GM23248 (cell line): ENCODE measurements at places on chromosomes 1 and 21.

- DNase-seq, result peak; percentile 46
Observed at GRCh38 chr1:243946946-243947345, 96.9 kb upstream of the AKT3 start.

DNA sequence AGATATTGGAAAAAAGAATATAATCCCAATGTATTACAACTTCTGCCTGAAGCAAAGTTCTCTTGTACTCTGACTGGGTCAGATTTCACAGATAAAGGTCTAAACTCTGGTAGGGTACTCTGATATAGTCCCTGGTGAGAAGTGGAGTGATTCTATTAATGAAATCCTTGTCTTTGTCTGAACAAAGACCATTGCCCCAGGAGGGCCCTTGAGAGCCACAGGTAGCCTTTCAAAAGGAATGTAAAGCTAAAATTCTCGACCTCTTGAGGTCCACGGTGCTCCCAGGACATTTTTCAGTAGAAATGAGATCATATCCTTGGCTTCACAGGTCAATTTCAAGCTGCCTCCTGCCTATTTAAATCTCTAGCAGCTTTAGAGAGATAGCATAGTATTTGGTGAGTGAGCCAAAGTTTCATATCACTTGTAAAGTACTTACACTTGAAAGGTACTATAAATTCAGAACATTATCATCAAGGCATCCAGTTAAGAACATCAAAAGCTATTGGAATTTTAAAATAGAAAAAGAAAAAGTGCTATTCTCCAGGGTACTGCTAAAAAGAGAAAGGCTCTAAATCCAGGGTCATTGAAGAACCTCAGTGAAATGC lies 10.1 kb downstream of the TNNI3K start:
- no peak for DNase-seq

DNA sequence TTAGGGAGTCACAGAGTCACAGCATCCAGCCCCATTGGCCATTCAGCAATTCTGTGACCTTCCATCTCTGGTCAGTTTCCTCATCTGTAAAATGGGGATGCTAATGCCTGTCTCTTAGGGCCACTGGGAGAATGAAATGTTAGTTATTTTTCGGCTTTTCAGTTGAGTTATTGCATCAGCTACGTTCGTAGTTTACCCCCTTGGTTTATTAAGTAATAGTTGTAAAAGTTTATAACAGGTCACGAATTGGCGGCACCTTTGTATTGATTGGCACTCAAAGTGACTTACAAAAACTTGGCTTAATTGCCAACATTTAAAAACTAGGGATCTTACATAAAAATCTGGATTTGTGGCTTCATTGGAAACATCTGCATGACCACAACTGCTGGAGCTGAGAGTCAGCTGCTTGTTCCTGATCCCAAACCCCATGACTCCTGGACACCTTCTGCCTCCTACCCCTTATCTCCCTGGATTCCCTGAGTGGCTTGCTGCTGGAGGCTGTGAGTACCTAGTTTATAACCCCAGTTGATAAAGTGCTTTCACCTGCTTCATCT lies 23.0 kb upstream of the SLC1A7 start:
- DNase-seq, result no peak

DNA sequence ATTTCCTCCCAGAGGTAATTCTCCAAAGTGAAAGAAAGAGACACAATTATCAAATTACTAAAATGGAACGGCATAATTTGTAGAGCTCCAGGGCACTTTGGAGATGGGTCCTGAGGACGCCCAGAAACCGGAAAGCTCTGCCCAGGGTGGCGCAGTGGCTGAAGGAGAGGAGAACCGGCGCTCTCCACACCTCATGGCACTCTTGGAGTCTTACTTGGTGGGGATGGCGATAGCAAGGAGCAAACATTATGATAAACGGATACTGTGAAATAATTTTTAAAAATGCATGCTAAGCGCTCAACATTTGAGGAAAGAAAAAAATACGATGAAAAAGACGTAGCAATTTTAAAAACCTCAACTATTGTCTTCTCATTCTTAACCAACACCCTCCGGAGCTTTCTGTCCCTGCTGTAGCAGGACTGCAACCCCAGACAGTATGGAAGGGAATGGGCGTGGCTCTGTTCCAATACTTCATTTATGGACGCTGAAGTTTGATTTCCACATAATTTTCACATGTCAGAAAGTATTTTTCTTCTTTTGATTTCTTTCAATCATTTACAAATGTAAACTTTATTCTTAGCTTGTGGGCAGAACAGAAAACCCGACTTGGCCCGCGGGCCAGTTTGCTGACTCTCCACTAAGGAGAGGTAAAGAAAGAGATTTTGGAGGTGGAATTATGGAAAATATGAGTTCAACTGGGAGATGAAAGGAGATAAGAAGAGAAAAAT lies 1.1 kb downstream of the S100A11 start:
- peak; percentile 70 for DNase-seq

DNA sequence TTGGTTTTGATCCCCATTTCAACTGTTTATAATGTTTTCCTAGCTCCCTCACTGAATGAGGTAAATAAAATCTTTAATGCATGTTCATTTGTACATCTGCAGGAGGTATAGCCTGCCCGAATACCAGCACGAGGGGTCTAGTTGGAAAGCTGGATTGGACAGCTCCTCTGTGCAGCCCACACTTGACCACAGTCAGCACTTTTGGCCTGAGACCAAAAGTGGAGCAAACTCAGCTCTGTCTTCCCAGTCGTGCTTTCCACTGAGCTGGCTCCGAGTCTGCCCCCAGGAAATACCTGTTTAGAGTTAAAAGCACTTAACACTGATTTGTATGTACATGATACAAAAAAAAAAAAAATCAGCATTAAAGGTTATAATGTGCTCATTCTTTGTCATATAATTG lies 224.4 kb downstream of the DSCAM start:
- no peak for DNase-seq

GRCh38 chr1:46503421-46503820 lies 13.8 kb downstream of the DMBX1 start:
- DNase-seq, result no peak

GRCh38 chr1:100626397-100626796 lies 88.5 kb downstream of the GPR88 start:
- peak; percentile 33 for DNase-seq

DNA sequence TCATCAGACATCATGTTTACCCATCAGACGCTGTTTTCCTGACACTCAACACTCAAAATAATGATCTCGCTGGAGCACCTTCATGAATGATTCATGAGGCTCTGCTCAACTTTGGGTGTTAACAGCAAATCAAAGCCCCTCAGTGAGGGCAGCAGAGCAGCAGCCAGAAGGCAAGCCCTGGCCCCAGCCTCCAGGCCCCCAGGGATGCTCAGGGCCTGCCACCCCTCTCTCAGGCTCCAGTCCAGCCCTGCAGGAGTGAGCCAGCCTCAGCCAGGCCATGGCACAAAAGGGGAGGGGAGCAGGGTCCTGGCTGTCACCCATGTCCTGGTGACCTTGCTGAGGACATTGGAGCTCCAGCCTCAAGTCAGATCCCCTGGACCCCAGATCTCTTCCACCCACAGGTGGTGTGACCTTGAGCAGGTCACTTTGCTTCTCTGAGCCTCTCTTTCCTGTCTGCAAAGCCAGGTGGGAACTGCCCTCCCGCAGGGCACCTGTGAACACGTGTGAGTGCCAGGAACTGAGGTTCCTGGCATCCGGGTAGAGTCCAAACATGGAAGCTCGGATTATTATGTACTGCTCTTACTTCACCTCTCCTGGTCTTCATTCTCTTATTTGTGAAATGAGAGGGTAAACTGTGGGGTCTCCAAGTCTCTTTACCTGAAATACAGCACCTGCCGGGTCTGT lies 161.6 kb upstream of the VAMP3 start:
- no peak for DNase-seq

GRCh38 chr1:33182401-33182841 lies 578 bp upstream of the TRIM62 start:
- DNase-seq, result peak; percentile 47

DNA sequence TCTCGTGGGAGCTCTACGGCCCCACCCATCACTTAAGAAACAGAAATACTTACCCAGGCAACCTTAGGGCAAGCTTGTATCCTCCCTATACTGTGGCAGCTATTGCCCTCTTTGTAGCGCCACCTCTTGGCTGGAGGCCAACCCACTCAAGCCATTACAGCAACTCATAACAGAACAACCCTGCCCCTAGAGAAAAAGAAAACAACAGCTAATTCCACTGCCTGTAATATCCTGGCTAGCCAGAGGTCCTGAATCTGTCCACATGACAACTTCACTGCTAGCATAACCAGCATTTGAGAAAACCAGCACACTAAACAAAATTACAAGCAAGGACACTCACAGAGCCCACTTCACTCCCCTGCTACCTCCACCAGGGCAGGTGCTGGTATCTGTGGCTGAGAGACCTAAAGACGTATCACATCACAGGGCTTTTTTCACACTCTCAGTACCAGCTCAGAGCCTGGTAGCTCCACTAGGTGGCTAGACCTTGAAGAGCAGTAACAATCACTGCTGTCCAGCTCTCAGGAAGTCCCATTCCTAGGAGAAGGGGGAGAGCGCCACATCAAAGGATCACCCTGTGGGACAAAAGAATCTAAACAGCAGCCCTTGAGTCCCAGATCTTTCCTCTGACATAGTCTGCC lies 14.5 kb upstream of the MX1 start:
- no peak for DNase-seq

- no peak for DNase-seq
Observed at GRCh38 chr1:161214369-161214768, 726 bp upstream of the FCER1G start.

GRCh38 chr1:95375174-95375573 lies 141.2 kb downstream of the RWDD3 start:
- DNase-seq, result no peak

- no peak for DNase-seq
Observed at GRCh38 chr1:58502519-58502918, 44.0 kb downstream of the OMA1 start.

DNA sequence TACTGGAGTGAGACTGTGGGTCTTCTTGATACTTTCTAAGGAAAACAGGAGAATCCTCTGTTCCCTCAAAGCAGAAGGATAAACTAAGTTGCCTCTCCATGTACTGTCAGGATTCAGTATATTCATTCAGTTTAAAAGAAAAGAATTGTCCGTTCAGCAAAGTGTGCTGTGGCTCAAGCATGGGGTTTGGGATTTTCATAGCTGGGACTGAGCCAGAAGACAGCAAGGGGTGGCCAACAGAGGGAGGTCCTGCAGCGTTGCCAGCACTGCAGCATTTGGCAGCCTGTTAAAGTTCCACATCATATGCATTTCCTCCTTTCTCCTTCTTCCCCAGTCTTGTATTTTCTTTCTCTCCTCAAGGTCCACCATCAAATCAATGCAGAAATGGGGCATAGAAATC lies 75.1 kb downstream of the DTL start:
- DNase-seq, result peak; percentile 28

DNA sequence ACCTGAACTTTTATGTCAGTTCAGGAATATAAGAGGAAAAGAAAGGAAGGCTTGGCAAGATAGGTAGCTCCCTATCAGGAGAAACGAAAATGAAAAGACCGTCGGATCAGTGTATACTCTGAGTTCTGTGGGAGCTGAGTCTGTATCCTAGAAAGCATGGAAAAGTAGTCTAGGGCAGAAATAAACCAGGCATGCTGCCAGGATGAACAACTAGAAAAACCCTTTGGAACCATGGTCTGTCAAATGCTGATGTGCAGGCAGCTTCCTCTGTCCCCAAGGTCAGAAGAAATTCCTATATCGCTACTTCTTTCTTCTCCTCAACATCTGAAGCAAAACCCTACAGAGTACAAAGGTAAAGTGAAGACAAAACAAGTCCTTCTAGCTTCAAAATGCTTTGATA lies 268.8 kb downstream of the ST6GALNAC3 start:
- no peak for DNase-seq

DNA sequence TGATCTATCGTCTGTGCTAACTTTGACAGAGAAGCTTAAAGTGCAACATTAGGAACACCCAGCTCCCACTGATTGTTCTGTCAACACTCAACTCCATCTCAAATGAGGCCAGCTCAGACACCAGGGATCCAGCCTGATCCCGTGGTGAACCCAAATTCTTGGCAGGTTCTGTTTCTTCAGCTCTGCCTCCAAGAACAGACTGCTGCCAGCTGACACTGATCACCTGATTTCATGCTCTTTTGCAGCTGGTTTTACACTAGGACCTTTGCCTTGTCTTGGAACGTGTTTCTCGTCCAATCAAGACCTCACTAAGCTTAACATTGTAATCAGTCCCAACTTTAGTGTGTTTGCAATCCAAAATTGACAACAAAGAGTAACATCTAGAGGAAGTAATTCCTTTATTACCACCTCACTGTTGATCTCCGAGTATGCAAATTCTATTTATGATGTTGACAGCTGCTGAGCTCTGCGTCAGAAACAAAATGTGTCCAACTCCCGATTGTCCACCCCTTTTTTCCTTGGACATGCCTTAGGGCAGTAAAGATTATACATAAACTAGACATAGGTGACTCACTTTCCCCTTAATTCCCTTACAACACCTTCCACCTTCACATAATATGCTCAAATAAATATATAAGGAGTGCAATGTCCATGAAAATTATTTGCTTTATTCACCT lies 1.6 kb upstream of the HYI start:
- no peak for DNase-seq

- DNase-seq, result no peak
Observed at GRCh38 chr1:181107711-181108110, 19.2 kb downstream of the IER5 start.

DNA sequence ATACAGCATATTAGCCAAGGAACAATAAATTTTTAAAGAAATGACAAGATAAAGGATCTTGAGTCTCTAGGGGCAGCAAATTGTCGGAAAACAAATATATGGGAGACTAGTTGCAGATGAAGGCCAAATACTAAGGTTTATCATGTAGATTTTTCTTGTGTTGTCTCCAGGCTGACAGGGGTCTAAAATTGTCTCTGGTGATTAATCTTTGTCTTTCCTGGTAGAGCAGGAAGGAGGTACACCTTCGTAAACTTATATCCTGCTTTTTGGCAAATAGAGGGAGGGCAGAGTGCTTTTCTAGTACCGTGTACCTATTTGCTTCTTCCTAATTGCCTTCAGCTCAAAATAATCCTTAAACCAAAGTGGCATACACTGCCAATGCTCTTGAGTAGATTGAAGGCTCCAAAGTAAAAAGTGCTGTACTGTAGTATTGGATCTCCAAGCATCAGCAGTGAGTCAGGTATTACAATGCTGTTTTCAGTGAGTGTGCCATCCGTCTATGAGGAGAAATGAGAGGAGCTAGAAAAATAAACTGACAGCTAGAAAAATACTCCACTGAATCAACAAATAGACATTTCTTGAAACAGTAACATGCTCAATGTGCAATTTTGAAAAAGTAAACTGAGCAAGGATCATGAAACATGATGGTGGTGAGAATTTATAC lies 1.8 kb upstream of the LEPR start:
- DNase-seq, result peak; percentile 22

DNA sequence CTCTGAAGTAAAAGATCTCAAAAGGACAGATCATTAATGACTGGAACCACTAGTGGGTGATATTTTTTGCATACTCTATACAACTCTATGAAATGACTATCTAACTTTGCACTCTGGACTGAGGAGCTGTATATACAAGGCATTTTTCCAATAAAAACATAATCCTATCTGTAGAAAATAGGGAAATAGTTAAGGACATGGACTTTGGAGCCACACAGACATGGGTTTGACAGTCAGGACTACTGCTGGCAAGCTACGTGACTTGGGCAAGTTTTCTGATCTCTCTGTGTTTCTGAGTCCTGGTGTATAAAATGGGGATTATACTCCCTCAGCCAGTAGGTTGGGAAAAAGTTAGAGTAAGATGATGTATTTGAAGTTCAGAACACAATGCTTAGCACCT lies 20.9 kb upstream of the HSD3B2 start:
- no peak for DNase-seq

GRCh38 chr1:228423404-228424053 lies 6.9 kb upstream of the TRIM17 start:
- DNase-seq, result no peak

GRCh38 chr21:43345746-43346409 lies 81.1 kb downstream of the SIK1 start:
- peak; percentile 79 for DNase-seq

GRCh38 chr1:66495495-66495894 lies 38.5 kb upstream of the SGIP1 start:
- peak; percentile 85 for DNase-seq
